Activated T-helper 1 cell treated with anti-CD3 and anti-CD28 coated beads, Interleukin-2, amount 50 U/mL, for 16 hours (primary cell): ENCODE measurements at places on chromosomes 7 and 10.

DNA sequence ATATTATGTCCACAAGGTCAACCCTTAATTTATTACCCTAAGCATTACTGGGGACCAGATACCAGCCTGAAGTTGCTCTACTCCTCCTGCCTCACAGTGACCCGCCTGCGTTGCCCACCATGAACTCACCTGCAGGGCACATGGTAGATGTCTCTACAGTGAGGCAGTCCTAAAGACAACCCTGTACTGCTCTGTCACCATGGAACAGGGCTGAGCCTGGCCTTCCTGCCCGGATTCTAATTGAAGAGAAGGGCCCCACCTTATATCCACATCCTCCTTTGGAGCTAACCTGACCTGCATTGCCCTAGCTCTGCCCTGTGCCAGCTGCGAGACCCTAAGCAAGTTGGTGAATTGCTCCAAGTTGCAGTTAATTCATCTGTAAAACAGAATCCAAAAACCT lies 4.1 kb downstream of the SH3PXD2A start:
- DNase-seq = no peak

GRCh38 chr10:52383088-52383487 lies 69.0 kb downstream of the DKK1 start:
- DNase-seq = no peak

GRCh38 chr10:69973678-69974077 lies 79.0 kb upstream of the MACROH2A2 start:
- DNase-seq = no peak

GRCh38 chr7:18059171-18059570 lies 31.5 kb upstream of the PRPS1L1 start:
- DNase-seq = no peak

- DNase-seq = no peak
These were observed 166.6 kb downstream of the ARHGAP21 start for GRCh38 chr10:24556750-24557742.

- DNase-seq = no peak
These were observed 429.7 kb downstream of the EXOC4 start for GRCh38 chr7:133682364-133683181.

DNA sequence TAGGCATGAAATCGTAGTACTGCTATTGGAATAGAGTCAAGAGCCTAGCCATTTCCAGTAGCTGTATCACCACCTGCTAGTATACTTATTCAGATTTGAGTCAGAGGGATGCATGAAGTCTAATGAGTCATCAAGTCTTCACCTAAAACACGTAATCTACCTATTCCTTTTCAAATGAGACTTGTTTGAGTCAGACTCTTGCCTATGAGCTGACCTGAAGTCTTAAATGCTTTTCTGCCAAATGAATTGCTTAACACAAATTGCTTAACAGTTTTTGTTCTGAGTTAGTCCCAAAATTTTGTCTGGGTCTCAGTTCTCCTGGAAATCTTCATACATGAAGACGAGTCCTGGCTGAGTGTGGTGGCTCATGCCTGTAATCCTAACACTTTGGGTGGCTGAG lies 165.2 kb downstream of the GNAT3 start:
- DNase-seq = no peak

GRCh38 chr10:131094527-131095312 lies 216.8 kb downstream of the TCERG1L start:
- no peak for DNase-seq

- DNase-seq = no peak
These were observed 36.7 kb downstream of the ATE1 start for GRCh38 chr10:121891103-121891502.

- DNase-seq = no peak
These were observed 20.4 kb downstream of the PPP2R2D start for GRCh38 chr10:131921184-131921583.

- no peak for DNase-seq
These were observed 31.7 kb upstream of the ASL start for GRCh38 chr7:66043681-66044497.

- no peak for DNase-seq
These were observed 75.5 kb downstream of the RAPGEF5 start for GRCh38 chr7:22281481-22281880.

GRCh38 chr10:69104994-69105790 lies 17.3 kb downstream of the SRGN start:
- DNase-seq = no peak

DNA sequence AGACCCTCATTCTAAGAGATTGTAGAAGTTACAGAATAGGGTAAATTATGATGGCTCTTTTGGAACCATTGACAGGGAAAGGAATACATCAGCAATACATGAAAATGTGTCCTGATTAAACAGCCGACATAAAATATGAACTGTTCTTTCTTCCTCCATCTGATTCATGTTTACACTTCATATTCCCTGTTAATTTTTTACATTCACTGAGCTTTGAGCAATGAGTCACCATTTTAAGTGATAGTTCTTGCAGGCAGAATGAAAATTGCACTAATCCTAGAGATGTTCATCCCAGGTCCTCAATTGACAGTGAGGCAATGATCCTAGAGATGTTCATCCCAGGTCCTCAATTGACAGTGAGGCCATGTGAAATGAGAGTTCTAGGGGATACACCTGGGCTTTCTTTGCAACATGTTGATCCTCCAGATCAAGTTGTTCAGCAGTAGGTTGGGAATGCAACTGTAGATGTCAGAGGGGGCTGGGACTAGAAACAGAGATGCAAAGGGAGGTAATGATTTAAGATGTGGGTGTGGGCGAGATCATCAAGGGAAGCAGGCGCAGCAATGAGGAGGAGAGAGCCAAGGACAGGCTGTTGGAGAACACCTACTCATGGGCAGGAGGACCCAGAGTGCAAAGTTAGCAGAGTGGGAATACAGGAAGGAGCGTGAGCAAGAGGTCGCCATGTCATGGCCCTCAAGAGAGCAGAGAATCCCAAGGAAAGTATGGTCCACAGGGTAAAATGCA lies 138.7 kb downstream of the ZNF365 start:
- no peak for DNase-seq

DNA sequence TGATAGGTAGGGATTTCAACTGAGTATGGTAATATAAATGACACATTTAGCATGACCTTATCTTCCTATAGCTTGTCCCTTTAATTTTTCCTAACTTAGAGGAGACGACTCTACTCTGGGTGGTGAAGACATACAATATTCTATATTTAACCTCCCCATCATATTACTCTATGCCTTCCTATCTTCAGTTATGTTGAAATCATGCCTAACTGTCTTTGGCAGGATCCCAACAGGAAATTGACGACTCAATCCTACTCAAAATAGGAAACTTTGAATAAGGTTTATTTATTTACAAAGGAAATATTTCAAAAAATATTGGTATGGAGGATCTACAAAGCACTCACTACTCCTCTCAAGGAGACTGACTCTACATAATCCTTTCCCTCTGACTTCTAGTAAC lies 24.1 kb upstream of the SEMA3A start:
- no peak for DNase-seq

GRCh38 chr10:49282306-49282705 lies 16.7 kb upstream of the C10orf71 start:
- no peak for DNase-seq

DNA sequence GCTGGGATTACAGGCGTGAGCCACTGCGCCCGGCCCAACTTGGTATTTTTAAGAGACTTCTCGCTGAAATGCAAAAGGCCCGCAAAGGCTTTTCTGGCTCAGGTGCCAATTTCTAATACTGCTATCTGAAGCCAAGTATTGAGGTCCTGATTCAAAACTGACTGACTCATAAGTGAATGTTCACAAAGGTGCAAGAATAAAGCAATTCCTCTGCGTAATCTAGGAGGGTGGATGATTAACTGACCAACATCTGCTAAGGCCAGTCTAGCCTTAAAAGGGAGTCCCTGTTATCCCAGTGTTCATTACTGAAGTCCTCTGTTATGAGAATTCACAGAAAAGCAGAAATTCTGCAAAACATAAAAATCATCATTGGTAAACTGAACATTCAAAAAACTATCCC lies 111.4 kb downstream of the SRPK2 start:
- DNase-seq = no peak

DNA sequence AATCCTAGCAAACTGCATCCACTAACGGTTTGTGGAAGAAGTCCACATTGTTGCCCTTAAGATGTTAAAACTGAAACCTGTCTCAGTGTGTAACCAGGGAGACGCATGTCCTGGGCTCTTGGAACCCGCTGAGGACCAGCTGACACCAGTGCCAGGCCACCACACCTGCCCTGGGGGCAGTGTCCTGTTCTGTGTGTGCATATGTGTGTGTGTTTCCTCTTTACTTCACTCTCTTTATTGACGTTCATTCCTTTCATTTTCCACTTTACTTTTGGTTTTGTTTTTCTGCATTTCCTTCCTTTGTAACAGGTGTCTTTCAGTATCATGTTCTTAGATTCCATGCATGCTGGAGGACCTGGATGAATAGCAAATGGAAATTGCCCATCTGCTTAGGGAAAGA lies 83.8 kb downstream of the TEX36 start:
- no peak for DNase-seq

DNA sequence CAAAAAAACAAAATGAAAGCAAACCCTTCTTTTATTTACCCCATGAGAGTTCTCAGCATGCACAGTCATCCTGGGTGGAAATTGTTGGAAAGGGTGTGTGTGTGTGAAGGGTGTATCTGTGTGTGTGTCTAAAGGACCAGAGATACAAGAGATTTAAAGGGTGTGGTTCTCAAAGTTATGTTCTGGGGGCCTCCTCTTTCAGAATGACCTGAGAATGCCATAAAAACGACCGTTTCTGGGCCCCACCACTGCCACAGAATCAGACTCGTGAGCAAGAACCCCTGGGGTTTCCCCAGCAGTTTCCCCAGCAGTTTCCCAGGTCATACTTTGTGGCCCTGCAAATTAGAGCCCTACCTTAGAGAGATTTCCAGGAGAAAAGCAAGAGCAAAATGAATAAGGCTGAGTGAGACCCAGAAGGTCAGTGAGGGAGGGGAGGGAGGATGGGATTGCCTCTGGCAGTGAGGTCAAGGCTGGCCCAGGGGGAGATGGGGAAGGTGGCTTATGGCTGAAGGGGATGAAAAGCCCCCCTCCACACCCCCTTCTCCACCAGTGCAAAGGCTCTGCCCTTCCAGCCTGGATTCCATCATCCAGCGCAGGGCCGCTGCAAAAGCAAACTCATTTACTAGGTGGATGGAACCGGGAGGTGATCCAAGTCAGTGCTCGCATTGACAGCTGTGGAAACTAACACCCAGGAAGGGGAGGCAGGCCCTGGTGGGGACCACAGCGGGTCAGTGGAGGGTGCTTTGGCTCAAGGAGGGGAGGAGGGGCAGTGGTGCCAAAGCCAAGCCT lies 10.2 kb downstream of the PYROXD2 start:
- no peak for DNase-seq

GRCh38 chr10:31939797-31940708 lies 11.4 kb upstream of the ARHGAP12 start:
- no peak for DNase-seq

DNA sequence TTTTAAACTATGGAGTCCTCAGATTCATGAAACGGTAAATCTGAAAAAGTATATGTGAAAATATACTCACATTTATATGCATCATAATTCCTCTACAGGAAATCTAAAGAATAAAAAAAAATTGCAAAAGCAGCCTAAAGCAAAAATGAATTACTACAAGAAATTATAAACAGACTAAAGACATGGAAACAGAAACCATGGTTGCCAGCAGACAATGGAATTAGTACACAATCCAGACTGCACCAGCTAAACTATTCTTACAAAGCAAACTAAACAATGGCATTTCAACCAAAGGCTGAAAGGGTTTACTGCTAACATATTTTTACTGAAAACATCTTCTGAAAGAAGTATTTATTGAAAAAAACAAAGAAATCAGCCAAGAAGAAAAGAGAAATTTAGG lies 51.6 kb downstream of the COL28A1 start:
- DNase-seq = no peak

DNA sequence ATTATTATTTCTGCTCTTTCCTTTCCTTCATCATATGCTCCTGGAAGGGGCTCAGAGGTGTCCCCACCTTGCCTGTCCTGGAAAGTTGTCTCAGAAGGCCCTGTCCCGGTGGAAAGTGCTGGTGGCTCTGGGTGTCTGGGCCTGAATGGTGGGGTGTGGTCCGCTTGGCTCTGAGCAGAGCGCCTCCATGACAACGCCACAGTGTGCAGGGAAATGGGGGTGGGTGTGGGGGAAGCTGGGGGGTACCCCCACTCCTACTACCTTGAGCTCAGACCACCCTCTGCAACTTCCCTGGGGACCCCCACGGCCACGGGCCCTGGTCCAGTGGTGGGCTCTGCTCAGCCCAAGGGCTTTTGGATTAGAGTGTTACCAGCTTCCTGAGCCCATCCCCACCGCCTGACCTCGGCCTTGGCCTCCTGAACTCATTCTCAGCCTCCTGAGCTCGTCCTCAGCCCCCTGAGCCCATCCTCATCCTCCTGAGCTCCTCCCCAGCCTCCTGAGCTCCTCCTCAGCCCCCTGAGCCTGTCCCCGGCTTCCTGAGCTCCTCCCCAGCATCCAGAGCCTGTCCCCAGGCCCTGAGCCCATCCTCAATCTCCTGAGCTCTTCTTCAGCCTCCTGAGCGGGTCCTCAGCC lies 106.4 kb upstream of the FAM20C start:
- DNase-seq = no peak

- DNase-seq = no peak
These were observed 3.6 kb downstream of the FIGNL1 start for GRCh38 chr7:50446542-50446960.

DNA sequence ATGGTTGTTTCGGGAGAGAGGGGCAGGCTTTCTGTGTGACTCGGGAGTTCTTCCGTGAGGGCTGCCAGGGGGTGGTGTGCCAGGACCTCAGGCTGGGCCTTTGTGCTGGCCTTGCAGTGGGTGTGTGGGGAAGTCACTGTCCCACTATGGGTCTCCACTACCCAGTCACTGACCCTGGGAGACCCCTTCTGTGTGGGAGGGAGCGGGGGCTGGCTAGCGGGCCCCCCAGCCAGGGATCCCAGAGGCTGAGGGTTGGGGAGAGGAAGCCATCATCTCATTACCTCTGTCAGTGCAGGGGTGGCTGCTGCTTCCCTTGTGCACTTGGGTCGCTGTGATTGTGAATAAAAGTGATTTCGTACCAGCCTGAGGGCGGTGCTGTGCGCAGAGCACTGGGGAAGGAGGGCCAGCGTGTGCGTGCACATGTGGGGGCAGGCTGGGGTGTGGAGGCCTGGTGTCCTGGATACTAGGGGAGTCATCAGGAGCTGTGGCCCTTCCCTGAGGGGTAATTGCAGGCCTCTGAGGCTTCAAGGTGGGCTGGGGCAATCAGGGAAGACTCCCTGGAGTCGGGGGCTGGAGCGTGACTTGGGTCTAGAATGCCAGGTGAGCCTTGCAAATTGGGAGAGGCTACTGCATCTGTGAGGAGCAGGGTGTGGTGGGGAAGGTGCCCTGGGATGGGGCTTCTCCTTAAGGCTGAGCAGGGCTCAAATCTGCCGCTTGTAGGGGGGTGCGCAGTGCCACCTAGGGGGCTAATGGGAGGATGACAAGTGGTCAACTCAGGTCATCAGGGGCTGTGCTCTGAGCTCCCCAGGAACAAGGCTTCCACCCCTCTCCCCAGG lies 98.9 kb downstream of the NEURL1 start:
- DNase-seq = no peak

- DNase-seq = no peak
These were observed 104.1 kb downstream of the GPR85 start for GRCh38 chr7:112982441-112983063.

- DNase-seq = no peak
These were observed 9.3 kb downstream of the TBATA start for GRCh38 chr10:70775679-70776454.

GRCh38 chr7:137964824-137965545 lies 36.9 kb downstream of the CREB3L2 start:
- no peak for DNase-seq
